Activated CD4-positive, CD25-positive, alpha-beta regulatory T cell treated with anti-CD3 and anti-CD28 coated beads, Interleukin-2, amount 50 U/mL, for 72 hours (primary cell): ENCODE measurements at places on chromosomes 3 and 15.
A peak's percentile ranks its signal among the peaks of the same experiment; 100 is the strongest.

DNA sequence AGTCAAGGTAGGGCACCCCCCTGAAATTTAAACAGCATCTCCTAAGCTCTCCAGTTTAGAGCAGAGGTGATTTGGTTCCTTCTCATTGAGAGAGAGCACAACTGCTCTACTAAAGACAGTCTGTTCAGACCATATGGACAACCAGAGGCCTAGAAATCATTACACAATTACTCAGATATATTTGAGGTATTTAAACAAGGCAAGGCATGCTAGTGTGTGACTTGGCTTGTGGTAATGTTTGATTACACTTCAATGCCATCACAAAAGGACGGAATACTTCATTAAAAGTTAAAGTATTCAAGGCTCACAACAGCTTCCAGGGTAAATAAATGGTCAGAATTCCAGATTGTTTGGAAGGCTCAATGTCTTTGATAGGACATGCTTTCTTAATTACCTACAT lies 110.2 kb downstream of the LRTM1 start:
- DNase-seq: no peak

GRCh38 chr15:74809956-74810355 lies 2.7 kb upstream of the LMAN1L start:
- DNase-seq: no peak

DNA sequence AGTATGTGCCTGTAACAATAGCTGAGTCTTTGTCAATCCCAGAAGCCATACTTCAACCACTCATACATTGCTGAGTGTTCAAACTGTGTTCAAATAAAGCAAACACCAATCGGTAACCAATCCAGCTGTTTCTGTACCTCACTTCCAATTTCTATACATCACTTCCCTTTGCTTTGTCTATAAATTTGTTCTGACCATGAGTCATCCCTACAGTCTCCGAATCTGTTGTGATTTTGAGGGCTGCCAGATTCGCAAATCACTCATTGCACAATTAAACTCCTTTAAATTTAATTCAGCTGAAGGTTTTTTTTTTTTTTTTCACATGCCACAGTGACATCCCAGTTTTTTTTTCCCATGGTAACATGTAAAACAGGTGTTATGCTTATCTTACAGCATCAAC lies 870.3 kb downstream of the NAALADL2 start:
- DNase-seq: no peak

GRCh38 chr3:135731546-135731945 lies 234.0 kb upstream of the PPP2R3A start:
- DNase-seq: no peak

- peak; percentile 25 for DNase-seq
Observed at GRCh38 chr3:13141991-13142412, 68.8 kb upstream of the IQSEC1 start.
